ENCODE measurements at places on chromosomes 7 and 10. TPM values are rescaled to one million over a fixed set of nuclear protein-coding genes. Genes with fewer than 3 reads are reported as not detected.
A peak's percentile ranks its signal among the peaks of the same experiment; 100 is the strongest.

The ARMC3 gene
- total RNA-seq: 0.97 TPM

The TAS2R4 gene
- 2.4 TPM for total RNA-seq

The SP8 gene
- not detected for total RNA-seq

The GIGYF1 gene
- 29.5 TPM for total RNA-seq

The EVX1 gene
- not detected for total RNA-seq

The GRM3 gene
- not detected for total RNA-seq

The CYP3A4 gene
- total RNA-seq: not detected

The VWDE gene
- total RNA-seq: 21.3 TPM

GRCh38 chr10:123031124-123031523 lies 22.3 kb downstream of the ACADSB start:
- no peak for DNase-seq

GRCh38 chr7:12508554-12508953 lies 62.0 kb upstream of the SCIN start:
- DNase-seq: no peak

GRCh38 chr7:46319841-46320240 lies 398.8 kb upstream of the IGFBP3 start:
- no peak for DNase-seq

DNA sequence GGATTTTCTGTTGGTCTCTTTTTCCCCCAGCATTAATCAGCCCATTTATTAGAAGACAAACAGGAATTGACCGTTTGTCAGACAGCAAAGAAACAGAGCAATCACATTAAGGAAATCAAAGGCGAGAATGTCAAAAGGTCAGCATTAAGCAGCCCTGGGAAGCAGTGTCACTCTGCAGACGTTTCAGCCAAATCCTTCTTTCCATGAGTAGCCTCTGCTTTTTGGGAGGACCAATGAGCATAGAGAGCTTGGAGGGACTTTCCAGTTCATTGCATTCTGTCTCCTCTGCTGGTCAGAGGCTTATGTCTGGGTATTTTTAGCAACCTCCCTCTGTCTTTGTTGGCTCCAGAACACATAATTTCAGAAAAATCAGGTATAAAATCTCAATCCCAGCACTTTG lies 481.4 kb downstream of the GALNT17 start:
- no peak for DNase-seq

DNA sequence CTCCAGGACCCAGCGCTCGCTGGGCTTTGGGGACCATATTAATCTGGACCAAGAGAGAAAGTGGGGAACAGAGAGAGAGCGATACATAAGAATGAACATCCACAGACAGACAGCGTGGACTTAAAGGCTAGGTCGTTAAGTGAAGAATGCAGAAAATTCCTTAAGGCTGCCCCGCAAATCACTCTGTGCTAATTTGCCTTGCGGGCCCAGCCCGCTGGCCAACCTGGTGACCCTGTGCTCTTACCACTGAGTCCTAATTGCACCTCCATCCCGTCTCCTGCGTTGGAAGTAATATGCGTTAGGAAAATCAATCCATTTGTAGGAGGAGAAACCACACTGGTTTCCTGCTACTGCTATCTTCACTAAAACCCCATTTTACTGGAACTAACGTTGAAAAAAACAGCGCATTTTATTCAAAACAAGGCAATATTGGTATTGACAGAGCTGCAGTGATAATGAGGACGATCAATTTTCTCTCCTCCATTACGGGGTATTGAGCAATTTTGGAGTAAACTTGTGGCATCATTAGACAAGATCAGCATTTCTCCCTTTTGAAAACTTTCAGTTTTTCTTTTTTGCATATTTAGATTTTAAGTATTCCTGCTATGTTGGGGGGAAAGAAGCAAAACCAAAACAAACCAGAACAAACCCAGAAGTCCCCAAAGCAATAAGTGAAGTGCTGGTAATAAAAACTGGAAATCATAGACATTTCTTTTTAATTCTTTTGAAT lies 85.2 kb downstream of the WDFY4 start:
- no peak for DNase-seq

GRCh38 chr10:43055217-43055616 lies 21.7 kb upstream of the RET start:
- no peak for DNase-seq

GRCh38 chr7:21542891-21543527 lies at the start of gene DNAH11:
DNAH11 (plus strand) TSS chr7:21543039; CDS start chr7:21543246, 207 bp downstream.
- peak; percentile 71 for DNase-seq

GRCh38 chr10:131177431-131178327 lies 133.8 kb downstream of the TCERG1L start:
- no peak for DNase-seq

DNA sequence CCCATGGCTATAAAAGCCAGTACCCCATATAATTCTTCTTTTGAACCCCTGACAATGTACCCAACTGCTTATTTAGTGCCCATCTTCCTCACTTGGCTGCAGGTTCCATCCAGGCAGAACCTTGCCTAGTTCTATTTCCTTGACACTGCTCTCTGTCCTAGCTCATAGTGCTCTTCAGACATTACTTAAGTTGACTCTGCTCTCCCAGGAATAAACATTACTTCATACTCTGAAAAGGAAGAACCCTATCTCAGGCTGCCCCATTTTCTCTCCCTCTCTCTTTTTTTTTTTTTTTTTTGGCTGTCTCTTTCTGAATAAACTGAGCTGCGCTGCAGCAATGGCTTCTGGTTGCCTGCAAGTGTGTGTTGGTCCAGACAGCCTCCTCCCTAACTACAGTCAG lies 21.0 kb downstream of the ACTA2 start:
- DNase-seq: no peak

DNA sequence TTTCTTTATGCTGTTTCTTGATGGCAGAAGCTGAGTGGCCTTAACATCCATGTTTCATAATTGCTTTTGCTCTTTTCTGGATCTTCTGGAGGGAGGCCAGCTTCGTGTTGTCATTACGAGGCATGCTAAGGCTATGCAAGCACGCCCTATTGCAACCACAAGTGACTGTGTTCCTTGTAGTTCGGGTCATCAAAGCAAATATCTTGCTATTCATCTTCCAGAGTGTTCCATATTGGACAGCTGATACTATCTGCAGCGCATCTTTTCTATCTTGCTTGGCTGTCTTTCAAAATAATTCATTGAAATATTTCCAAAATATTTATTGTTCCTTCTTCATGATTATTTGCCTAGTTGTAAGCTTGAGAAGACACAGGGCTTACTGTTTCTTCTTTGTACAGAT lies 5.0 kb downstream of the EPHB6 start:
- no peak for DNase-seq
